ENCODE measurements at places on chromosomes 4 and X.

- DNase-seq, result no peak
Measured at GRCh38 chr4:186500721-186501304, 54.6 kb downstream of the MTNR1A start.

DNA sequence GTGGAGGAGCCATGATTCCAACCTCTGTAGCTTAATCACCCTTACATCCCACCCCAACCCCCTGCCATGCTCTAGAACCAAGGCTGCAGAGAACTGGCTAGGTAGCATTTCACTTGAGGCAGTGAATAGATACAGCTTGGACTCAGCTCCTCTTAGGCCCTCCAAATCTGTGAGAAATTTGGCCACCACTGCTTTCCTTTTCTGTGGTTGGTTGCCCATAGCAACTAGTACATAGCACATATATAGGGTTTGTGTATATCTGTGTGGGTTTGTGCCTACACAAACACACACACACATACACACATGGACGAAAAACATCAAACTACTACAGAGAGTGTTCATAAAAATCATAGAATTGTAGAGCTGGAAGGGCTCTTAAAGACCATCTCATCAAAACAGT, 52.0 kb upstream of the CCDC160 start:
- DNase-seq, result no peak

- no peak for DNase-seq
Measured at GRCh38 chr4:187357821-187358220, 634.2 kb upstream of the FAT1 start.

GRCh38 chr4:186920992-186921391, 197.3 kb upstream of the FAT1 start:
- no peak for DNase-seq

DNA sequence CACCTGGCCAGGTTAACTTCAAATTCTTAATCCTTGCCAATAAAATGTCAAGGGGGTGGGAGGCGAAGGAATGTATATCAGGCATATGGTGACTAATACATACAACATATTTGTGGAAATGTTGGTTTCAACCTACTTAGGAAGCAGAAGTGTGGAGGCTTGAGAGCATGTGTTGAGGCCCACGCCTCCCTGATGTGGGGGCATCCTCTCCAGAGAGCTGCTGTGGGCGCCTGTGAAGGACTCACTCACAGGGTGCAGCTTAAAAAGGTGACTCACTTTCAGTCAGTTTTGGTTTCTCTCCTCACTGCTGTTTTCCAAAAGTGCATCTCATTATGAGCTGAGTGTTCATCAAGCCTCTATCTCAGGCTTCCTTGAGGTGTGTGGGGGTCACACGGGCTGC, 27.5 kb downstream of the LNX1 start:
- DNase-seq, result no peak

Measured in cortex of kidney (tissue), 1 donor.